ENCODE measurements at places on chromosomes 2 and 18.

GRCh38 chr2:190867212-190867611 is 13.4 kb upstream of the GLS start:
- no peak for DNase-seq

- no peak for DNase-seq
Observed at GRCh38 chr2:120771781-120772208, 36.1 kb downstream of the GLI2 start.

DNA sequence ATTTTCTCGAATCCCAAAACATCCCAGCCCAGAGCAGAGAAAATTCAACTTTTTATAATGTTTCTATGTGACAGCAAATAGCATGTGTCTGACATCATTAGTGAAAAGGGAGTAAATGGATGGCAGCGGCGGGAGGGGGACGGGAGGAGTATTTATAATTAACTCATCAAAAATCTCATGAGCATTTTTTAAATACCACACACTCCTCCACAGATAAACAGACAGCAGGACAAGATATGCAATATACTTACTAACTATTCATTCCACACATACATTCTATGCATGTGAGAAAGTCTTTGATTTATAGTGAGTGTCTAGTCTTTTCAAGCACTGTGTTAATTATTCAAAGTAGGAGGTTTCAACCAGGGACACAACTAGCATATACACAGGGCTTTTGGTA is 107.6 kb downstream of the LRP2 start:
- no peak for DNase-seq

GRCh38 chr2:171235262-171235881 is 74.7 kb upstream of the TLK1 start:
- no peak for DNase-seq

DNA sequence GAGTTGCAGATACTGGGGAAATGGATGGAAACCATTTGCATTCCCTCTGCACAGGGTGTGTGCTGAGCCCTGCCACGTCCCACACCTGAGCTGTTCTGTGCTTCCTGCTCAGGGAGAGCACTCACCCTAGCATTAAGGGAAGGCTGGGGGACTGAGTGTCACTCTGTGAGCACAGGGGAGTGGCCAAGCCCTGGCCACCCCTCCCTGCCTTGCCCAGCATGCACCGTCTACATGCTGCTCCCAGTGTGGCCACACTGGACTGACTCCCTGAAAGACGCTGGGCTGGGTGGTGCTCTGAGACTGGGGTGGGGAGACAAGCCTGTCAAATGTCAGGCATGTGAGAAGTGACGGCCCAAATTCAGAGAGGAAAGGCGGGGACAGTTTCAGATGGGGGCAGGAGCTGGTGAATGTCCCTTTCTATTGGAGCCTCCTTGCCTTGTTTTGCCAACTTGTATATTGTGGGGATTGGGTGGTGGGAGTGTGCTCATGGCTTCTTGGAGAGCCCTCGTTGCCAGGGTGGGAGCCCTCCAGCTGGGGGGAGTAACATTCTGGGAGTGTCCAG is 298.4 kb upstream of the HS6ST1 start:
- DNase-seq = no peak

DNA sequence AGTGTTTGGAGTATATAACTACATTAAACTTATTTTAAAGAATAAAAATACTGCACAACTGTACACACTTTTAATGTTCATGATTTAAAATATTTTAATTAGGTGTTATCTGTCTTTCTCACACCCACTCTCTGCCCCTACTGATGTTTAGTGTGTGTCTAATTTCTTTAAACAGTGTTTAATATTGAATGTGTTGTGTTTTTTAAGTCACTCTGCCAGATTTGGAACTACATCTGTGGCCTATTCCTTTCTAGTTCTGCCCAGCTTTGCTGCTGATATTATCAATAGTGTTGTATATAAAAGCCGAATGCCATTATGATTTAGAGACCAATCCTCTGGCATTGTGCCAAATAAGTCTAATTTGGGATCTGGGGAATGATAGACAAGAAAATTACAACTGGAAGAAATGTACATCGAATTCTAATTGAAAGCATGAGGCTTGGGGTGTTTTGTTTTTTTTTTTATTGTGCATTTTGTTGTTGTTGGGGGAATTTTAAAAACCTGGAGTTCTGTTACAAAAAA is 398.0 kb downstream of the CPS1 start:
- DNase-seq = no peak

DNA sequence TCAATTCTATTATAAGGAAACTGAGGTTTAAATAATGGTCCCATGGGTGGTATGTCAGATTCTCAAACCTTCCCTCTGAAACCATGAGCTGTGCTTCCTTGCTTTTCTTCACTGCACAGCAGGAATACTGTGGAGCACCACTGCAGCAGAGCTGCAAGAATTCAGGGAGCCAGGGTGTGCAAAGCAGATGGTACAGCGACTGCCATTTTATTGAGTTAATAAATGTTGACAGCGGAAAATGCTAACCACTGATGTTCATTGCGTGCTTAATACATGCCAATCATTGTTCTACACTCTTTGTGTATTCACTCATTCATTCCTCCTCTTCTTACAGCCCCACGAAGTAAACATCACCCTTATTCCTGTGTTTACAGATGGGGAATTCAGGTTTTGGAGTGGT is 152.2 kb upstream of the THSD7B start:
- DNase-seq = peak; percentile 89

GRCh38 chr2:229852565-229852964 is 69.2 kb downstream of the TRIP12 start:
- no peak for DNase-seq

DNA sequence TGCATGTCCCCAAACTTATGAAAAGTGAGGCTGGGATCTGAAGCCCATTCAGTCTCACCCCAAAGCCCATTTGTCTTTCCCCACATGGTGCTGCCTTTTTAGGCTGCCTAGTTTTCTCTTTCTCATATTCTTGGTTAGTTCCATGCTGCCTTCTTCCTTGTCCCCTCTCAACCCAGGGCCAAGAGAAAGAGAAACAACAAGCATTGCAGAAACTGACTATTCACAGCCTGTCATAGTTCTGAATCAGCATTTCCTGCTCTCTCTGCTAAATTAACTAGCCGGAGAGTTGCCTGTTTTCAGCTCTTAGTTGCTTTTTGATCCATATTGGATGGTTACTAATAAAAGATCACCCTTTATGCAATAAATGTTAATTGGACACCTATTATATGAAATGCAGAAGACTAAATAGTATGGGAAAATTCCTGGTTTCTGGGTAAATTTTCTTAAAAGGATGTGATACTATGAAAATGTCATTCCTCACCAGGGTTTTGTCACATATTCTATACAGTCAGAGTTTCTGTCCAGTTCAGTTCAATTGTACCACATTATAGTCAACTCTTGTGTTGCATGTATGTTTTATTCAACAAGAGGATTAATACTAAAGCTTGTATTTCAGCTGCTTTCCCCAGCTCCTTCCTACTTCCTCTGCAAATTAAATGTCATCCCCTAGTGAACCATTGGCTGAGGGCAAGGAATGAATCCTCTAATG is 246.5 kb downstream of the GALR1 start:
- DNase-seq = no peak

DNA sequence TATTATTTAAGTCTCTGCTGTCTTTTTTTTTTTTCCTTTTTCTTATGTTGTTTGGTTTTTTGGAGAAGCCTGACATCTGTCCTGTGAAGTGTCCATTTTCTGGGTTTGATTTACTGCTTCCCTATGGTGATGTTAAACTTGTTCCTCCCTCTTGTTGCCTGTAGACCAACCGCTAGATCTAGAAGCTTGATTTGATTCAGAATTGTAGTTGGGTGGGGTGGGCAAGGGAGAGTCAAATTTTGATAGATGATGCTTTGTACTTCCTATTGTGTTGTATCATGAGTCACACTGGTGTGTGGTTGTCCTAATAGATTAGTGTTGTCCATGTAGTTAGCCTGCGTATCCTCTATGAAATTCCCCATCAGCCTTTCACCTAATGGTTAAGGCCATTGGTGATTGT is 35.4 kb downstream of the CAB39 start:
- DNase-seq = no peak

DNA sequence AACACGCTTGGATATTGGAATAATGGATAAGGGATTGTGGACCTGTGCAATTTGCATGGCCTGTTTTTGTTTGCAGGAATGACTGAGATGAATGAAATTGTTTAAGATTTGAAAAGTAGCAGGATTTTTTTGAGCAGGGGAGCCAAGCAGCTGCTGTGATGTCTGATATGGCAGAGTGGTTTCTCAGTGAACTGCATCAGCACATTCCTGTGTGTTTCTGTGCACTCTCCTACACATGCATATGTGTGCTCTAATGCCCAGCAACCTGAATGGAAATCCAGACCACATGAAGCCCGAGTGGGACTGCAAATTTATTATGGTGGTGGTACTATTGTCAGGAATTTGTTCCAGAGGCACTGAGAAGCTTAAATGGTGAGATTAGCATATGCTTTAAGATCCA is 161.7 kb downstream of the PARD3B start:
- no peak for DNase-seq

All from NCI-H524 (cell line).